Left renal cortex interstitium (tissue), 4 donors: ENCODE measurements at places on chromosomes 13 and 19. TPM values are rescaled to one million over a fixed set of nuclear protein-coding genes. Genes with fewer than 3 reads are reported as not detected.

MEDAG gene
- 0.79 TPM for polyA plus RNA-seq

LILRB1 gene
- polyA plus RNA-seq = 1.1 TPM

APOC4 gene
- 0.51 TPM for polyA plus RNA-seq

NTF4 gene
- polyA plus RNA-seq = 4.4 TPM

SIGLEC14 gene
- 0.94 TPM for polyA plus RNA-seq

ZNF667 gene
- polyA plus RNA-seq = 24.8 TPM

VMAC gene
- polyA plus RNA-seq = 12.6 TPM

LIG4 gene
- 20.9 TPM for polyA plus RNA-seq

C19orf81 gene
- polyA plus RNA-seq = 5.1 TPM

LILRB2 gene
- 1.3 TPM for polyA plus RNA-seq

NKPD1 gene
- 0.39 TPM for polyA plus RNA-seq

ZNF568 gene
- polyA plus RNA-seq = 20.6 TPM

KLK3 gene
- polyA plus RNA-seq = 0.85 TPM

MISP3 gene
- polyA plus RNA-seq = 10.1 TPM
